Stimulated activated CD4-positive, alpha-beta T cell treated with anti-CD3 and anti-CD28 coated beads, Interleukin-15, amount 100 ng/mL, for 48 hours (primary cell): ENCODE measurements at places on chromosomes 1 and 21.

- no peak for DNase-seq
Observed at GRCh38 chr1:161740921-161741320, 8.7 kb upstream of the DUSP12 start.

- DNase-seq = no peak
Observed at GRCh38 chr21:14685568-14685967, 139.5 kb upstream of the SAMSN1 start.

DNA sequence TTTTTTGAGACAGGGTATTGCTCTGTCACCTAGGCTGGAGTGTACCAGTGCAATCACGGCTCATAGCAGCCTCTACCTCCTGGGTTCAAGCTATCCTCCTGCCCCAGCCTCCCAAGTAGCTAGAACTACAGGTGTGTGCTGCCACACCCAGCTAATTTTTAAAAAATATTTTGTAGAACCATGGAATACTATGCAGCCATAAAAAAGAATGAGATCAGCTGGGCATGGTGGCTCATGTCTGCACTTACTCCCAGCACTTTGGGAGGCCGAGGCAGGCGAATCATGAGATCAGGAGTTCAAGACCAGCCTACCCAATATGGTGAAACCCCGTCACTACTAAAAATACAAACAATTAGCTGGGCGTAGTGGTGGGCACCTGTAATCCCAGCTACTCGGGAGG lies 29.9 kb upstream of the CTPS1 start:
- DNase-seq = no peak

DNA sequence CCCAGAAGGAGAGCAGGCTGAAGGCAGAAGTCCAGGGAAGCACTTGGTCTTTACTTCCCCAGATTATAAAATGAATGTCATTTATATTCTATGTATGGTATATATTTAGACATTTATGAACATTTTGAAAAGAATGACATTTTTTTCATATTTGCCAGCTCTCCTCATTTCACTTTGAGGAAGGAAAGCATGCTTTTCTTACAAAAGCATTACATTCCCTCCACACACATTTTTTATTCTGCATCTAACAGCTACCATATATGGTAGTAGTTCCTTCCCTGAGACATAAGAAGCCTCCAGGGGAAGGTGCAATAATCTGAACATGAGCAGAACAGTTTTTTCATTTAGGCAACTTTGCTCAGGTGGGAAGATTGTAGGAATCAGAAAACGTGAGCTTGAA lies 94.0 kb downstream of the LRRC7 start:
- no peak for DNase-seq

GRCh38 chr1:168842916-168843315 lies 113.9 kb upstream of the DPT start:
- no peak for DNase-seq

DNA sequence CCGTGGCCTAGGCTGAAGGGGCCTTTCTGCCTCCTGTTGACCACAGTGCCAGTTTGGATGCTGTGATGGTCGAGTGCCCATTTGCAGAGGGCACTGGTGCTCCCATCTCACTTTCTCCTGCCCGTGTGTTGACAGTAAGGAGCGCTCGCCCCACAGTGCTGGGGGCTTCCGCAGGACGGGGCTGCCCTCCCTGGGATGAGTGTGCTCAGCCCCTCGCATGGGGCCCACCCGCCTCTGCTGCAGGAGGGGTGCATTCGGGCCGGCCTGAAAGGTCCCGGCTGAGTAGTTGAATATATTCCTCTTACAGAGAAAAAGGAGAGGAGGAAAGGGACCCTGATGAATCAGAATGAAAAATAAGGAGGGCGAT lies 37.3 kb downstream of the NTPCR start:
- no peak for DNase-seq
